Effector CD8-positive, alpha-beta T cell (primary cell): ENCODE measurements at places on chromosomes 5 and 9.

GRCh38 chr5:148989567-148989966 is 73.3 kb downstream of the SH3TC2 start:
- DNase-seq, result no peak

- DNase-seq, result no peak
Observed at GRCh38 chr5:32259033-32259432, 53.7 kb downstream of the MTMR12 start.

- DNase-seq, result no peak
Observed at GRCh38 chr9:130128733-130129431, 43.3 kb upstream of the NCS1 start.

GRCh38 chr5:177389241-177390169 is 5.3 kb downstream of the SLC34A1 start:
- DNase-seq, result no peak

- DNase-seq, result no peak
Observed at GRCh38 chr9:80644044-80644443, 1045.3 kb downstream of the TLE1 start.

GRCh38 chr5:143214890-143215289 is 188.6 kb downstream of the NR3C1 start:
- DNase-seq, result no peak

GRCh38 chr5:162221910-162222309 is 154.3 kb downstream of the GABRG2 start:
- DNase-seq, result no peak

GRCh38 chr5:82073179-82073578 is 101.4 kb downstream of the ATG10 start:
- no peak for DNase-seq

DNA sequence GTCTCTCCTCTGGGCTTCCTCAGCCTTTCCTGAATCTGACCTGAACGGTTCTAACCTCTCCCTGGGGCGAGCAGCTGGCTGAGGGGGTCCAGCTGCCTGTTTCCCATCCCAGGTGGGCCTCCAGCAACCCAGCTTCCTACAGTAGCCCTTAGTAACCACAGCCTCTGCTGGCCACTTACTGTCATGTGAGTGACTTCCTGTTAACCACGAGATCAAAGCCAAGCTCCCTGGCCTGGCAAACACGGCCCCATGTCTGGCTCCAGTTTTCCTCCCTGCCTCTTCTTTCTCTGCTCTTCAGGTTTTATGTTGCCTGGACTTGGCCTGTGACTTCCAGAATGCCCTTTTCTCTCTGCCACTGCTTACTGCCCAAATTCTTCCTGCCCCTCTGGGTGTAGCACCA is 47.2 kb upstream of the DAB2IP start:
- DNase-seq, result no peak

- DNase-seq, result no peak
Observed at GRCh38 chr5:148963664-148964063, 99.2 kb downstream of the SH3TC2 start.

DNA sequence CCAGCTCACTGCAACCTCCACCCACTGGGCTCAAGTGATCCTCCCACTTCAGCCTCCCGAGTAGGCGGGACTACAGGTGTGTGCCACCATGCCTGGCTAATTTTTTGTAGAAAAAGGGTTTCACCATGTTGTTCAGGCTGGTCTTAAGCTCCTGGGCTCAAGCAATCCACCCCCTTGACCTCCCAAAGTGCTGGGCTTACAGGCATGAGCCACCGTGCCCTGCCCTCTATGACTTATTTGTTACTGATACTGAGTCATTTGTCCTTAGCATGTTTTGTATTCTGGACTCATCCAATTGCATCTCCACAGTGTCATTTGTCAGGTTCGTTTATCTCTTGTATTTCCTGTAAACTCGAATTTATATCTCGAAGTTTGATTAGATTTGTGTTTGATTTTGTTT is 2.7 kb upstream of the ITK start:
- no peak for DNase-seq

DNA sequence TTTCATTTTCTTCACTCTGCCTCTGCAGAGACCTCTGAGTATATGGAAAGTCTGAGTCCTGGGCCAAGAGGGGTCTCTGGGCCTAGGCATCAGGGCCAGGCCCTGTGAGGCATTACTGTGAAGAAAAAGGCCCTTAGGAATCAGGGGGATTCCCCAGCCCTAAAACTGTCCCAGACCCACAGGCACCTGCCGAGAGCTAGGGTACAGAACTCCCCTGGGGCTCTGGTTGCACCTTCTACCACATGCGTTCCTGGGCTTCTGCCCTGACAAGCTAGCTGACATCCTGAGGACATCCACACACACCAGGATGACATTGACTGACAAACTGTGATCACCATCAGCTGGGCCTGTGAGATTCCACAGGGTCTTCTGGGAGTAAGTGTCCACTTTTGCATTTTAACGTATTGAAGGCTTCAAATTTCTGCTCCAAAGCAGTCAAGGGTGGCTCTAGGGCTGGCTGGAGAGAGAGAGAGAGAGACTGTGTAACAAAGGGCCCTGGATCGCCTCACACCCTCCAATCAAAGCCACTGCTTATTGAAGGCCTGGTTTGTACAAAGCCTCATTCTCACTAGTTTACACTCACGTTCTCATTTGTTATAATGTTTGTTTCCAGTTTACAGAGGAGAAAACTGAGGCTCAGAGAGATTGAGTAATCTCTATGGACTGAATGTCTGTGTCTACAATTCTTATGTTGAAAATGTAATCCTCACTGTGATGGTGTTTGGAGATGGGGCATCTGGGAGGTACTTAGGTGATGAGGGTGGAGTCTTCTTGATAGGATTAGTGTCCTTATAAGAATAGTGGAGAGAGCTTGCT is 45.1 kb downstream of the TGFBI start:
- no peak for DNase-seq

- DNase-seq, result no peak
Observed at GRCh38 chr5:99317136-99317535, 388.3 kb upstream of the CHD1 start.

DNA sequence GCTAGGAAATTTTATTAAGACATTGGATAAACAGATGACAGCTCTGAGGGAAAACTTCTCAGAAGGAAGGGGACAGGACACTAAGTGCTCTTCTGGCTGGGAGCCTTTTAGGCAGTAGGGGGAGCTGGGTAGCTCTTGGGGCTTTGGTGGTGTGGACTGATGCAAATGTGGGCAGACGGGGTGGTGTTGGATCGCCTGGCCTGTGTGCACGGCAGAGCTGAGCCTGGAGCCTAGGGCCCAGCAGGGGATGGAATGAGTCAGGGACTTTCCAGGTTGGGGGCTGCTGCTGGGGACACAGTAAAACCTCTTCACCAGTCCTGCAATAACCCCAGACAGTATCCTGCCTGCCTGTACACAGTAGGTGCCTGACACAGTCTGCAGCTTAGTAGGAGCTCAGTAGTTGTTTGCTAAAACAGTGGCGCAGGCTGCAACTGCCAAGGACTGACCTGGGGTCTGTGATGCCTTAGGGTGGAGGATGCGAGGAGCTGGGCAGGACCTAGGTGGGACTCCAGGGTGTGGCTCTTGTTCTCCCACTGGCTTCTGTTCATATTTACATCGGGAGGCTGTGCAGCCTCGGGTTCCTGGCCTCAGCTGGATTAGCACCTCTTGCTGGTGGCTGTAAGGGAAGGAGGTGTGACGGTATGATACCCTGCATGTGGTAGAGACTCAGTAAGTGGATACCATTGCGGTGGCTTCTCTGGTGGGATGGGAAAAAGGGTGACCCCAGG is 83.8 kb downstream of the DAB2IP start:
- no peak for DNase-seq

- DNase-seq, result no peak
Observed at GRCh38 chr5:32814620-32815019, 103.5 kb downstream of the NPR3 start.

GRCh38 chr5:88769165-88769564 is 113.8 kb downstream of the MEF2C start:
- no peak for DNase-seq

DNA sequence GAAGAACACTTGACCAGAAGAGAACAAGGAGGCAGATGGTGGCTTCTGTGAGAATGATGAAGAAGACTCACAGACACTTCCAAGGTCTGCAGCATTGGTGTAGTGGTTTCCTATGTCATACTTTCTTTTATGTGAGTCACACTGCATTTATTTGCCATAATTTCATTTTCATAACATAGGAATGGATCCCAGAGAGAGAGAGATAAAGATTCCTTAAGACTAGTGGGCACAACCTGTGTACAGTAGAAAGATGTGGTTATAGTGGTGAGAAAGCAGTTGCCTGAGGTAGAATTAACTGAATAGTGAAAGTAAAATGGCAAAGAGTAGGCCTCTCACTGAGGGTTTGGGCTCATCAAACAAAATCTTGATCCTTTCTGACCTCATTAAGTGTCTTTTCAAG is 7.6 kb upstream of the CCDC152 start:
- DNase-seq, result no peak

- no peak for DNase-seq
Observed at GRCh38 chr5:168114444-168115017, 176.9 kb upstream of the WWC1 start.

GRCh38 chr9:121289026-121289771 is 21.2 kb downstream of the GSN start:
- DNase-seq, result no peak

DNA sequence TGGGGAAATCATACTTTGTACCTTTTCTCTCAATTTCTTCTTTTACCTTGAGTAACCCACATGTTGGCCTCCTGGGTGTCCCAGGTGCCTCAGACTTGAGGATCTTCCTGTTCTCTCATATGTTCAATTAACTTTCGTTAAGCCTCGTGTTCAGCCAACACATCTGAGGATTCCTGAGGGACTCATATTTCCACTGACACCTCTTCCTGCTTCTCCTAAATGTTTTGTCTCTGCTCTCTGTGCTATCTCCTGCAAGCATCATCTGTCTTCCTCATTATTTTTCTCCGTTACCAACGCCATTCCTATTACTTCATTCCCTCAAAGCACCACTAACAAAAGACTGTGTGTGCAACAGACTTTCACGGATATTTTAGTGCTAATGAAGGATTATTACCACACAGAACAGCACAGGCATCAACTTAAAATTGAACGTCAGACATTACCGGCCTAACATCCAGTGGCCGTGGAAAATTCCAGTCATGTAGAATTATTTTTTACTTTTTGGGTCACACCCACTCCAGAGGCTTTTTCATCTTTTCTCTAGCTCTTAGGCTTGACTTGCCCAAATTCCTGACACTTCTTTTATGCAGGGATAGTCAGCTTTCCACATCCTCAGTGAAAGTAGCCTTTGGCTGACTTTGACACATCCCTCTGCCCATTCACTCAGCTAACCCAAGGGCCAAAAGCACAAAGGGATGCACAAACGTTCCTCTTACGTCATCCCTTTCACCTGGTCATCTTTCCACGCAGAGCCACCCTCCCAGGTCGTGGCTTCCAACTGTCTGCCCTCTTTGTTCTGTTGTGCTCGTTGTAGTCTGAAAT is 46.0 kb upstream of the OSMR start:
- DNase-seq, result no peak

DNA sequence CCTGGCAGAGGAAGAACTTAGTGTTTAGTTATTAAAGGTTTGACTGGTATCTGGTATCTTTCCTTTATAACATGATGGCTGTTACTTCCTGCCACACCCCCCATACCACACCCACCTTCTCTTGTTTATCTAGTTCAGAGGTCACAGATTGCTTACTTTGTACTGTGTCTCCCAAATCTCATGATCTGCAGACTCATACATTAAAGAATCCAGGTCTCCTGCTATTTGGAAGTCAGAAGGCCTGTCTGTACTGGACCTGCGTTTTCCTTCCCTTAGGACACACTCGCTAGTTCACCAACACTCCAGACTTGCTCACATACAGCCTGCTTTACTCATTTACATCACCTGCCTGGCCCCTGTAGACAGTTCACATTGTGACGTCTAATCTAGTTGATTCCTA is 39.3 kb downstream of the NUDT12 start:
- DNase-seq, result no peak

- DNase-seq, result no peak
Observed at GRCh38 chr5:44885903-44886302, 77.2 kb downstream of the MRPS30 start.

DNA sequence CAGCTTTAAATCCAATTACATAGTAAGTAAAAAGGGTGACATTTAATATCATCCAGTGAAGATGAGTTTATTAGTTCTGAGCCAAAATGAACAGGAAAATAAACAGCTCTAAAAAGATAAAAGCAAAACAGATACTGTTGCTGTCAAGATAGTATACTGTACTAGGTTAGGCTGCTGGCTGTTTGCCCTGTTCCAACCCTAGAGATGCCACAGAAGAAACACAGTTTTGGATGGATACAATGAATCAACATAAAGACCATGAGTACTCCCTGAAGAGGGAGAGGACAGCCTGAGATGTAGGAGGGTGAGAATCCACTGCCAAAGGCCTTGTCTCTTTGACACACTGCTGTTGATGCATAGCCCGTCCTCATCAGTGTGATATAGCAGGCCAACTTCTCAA is 1302.7 kb downstream of the EFNA5 start:
- DNase-seq, result no peak

GRCh38 chr5:142107736-142108431 is 695 bp upstream of the NDFIP1 start:
- no peak for DNase-seq

DNA sequence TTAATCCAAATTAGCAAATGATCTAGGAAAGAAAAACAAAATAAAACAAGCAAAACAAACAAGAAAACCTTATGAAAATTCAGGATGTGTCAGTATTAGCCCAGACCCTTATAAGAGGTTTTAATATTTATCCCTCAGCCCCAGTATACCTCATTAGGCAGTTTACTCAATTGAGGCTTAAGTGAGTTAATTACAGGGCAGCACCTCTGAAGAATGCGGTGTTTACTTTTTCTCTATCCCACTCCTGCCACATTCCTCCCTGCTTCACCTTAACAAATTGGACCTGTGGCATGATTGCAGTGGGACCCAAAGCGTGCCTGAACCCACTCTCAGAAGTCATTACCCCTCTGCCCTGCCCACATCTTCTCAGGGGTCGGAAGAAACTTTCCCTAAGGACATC is 67.1 kb downstream of the SIL1 start:
- DNase-seq, result no peak

DNA sequence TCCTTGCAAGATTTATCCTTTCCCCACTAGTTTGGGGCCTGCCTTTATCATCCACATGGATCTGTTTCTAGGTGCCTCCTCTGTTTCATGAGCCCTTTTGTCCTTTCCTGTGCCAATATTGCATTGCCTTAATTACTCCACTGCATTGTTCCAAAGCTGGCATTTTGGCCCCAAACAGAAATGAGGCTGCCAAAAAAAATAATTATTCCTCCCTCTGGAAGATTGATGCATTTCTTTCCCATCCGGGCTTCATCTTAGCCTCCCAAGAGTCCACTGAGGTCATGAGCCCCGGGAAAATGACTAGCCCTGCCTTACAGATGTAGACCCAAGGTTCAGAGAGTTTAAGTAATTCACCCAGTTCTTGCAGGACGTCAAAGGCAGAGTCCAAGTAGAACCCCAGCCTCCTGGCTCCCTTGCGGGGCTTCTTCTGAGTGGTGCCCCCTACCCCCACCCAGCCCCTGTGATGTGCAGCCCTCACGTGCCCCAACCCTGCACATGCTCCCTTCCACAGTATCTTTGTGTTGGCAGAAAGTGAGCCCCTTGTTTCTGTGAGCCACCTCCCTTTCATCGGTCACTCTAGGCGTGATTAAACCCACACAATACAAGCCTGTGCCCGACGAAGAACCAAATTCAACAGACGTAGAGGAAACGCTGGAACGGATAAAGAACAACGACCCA is 62.1 kb downstream of the TMOD1 start:
- DNase-seq, result no peak

GRCh38 chr9:35398651-35399335 is 91.1 kb upstream of the RUSC2 start:
- DNase-seq, result no peak
